ENCODE measurements at places on chromosomes 4 and X.

DNA sequence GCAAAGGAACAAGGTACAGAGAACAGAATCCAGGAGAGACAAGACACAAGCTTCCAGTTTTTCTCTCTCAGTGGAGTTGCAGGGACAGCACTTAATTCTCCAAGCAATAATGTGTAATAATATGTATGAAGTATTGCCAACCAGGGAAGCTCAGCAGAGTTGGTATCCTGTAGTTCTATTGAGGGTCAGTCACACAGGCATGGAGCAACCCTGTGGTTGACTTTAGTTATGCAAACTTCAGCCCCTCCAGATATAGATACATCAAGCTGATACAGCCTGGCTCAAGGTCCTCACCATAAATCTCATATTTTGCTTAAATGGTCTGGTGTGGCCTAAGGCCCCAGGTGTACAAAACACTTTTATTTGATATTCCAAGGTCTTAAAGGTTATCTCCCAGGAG, 248.6 kb upstream of the EPHA5 start:
- DNase-seq = no peak

GRCh38 chr4:74621616-74622015, 172.7 kb downstream of the BTC start:
- no peak for DNase-seq

GRCh38 chrX:1581132-1581531, 10.3 kb upstream of the AKAP17A start:
- peak; percentile 18 for DNase-seq

- DNase-seq = no peak
Measured at GRCh38 chr4:29310252-29310651, 1409.9 kb upstream of the PCDH7 start.

GRCh38 chr4:14149176-14150053, 521.9 kb upstream of the BOD1L1 start:
- DNase-seq = no peak

GRCh38 chr4:185309770-185310169, 86.0 kb downstream of the LRP2BP start:
- DNase-seq = no peak

DNA sequence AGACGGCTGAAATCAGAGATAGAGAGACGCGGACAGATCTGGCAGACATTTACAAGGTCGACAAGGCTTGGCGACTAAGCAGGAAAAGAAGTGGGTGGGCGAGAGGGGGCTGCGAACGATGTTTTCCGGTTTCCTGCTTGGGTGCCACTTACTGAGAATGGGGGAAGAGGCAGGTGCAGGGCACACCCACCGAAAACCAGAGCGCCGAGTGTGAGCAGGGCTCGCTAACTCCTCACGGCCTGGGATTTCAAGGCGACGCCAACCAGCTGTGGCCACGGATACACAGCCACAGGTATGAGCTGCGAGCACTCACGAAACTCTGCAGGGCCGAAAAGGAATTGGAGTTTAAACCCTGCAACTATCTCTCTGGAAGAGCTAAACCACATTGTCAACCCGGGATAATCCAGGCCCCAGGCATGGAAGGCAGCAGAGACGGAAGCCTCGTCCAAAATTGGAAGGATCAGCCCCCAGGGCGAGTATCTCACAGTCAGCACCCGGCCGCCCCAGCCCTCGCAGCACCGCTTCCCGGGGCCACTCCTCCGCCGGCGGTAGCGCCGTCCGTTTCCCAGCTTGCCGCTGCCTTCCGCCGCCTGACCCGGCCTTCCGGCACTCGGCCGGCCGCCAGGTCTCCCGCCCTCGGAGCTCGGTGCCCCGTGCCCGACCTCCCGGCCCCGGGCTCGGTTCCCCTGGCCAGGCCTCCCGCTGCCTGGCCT, 778 bp downstream of the CASP3 start:
- peak; percentile 92 for DNase-seq

DNA sequence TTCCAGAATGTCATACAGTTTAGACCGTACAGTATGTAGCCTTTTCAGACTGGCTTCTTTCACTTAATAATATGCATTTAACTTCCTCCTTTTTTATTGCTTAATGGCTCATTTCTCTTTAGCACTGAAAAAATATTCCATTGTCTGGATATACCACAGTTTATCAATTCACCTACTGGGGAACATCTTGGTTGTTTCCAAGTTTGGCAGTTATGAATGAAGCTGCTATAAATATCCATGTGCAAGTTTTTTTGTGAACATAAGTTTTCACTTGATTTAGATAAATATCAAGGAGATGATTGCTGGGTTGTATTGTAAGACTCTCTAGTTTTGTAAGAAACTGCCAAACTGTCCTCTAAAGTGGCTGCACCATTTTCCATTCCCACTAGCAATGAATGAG, 375.5 kb downstream of the PCDH18 start:
- DNase-seq = no peak

DNA sequence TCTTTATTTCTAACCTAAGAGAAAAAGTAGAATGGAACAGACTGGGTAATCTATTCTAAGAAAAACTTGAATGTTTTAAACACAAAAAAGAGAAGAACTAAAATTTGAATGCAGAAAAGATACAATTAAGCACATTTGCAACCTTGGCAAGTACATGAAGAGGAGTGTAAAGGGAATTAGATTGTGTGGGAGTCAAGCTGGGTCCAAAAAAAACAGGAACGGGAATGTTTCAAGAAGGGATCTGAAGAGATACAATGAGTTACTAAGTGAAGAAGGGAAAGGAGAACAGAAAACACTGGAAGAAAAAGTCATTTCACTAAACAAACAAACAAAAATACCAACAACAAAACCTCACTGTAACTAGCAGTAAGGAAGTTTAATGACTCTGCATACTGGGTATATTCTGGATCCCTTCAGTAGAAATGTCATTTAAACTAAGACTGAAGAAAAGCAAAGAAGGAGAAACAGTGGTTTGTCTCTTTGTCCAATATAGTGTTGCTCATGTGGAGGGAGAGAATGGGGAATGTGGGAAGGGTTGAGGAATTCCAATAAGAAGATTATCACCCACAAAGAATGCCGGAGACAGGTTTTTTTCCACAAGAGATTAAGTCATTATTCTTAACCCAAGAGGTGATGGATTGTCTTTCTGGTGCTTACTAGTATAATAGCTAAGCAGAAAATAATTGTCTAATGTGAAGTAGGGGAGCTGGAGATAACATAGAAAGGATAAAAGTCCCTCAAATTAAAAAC, 50.4 kb upstream of the PTPN13 start:
- DNase-seq = no peak

- DNase-seq = no peak
Measured at GRCh38 chrX:3811331-3812311, 98.2 kb upstream of the PRKX start.

DNA sequence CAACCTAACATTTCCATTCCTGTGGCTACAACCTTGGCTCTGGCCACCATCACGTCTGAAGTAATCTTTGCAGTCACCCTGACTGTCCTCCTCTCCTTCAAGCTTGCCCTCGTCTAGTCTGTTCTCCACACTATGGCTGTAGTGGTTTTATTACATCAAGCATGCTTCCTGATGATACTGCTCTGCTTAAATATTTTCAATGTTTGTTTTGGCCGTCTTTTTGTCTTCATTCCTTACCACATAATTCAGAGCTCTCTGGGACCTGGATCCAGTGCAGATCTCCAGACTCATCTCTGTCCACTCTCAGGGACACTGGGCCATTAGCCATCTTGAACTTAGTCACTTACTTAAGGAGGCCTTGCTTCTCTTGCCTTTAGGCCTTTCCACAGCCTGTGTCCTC, 27.7 kb upstream of the FREM3 start:
- no peak for DNase-seq

DNA sequence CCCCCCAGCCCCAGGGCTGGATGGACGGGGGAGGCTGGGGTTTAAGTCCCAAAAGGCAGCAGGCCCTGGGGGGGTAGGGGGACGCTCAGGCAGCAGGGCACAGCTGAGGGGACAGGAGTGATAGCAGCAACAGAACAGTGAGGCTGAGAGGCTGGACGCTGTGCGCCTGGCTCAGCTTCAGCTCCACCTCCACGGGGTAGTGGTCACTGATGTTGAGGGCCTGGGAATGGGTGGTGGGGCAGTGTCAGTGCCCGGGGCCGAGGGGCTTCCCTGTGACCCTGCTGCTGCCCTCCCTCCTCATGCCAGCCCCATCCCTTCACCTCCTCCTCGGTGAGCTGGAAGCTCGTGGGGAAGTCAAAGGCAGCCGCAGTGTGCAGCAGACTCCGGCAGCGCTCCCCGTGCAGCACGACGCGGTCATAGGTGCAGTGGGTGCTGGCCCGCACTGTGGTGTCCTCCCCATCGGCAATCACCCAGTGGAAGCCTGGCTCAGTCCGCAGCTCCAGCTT, 4.5 kb downstream of the RPL10 start:
- DNase-seq = no peak

- no peak for DNase-seq
Measured at GRCh38 chrX:151984902-151985301, 10.4 kb upstream of the GABRE start.

GRCh38 chr4:139876337-139876941, 210.8 kb downstream of the MGST2 start:
- DNase-seq = no peak

DNA sequence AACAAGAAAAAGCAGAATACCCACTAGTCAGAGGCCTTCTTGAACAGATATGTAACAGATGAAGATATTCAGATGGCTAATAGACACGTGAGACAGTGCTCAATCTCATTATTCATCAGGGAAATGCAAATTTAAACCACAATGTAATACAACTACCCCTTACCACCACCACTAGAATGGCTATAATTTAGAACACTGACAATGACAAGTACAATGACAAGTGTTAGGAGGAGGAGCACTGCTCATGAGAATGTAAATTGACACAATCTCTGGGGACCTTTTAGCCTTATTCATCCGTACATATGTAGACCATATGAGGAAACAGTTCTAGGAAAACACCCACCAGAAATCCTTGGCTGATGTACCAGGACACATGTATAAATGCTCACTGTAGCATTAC, 13.1 kb downstream of the ZNF81 start:
- no peak for DNase-seq

DNA sequence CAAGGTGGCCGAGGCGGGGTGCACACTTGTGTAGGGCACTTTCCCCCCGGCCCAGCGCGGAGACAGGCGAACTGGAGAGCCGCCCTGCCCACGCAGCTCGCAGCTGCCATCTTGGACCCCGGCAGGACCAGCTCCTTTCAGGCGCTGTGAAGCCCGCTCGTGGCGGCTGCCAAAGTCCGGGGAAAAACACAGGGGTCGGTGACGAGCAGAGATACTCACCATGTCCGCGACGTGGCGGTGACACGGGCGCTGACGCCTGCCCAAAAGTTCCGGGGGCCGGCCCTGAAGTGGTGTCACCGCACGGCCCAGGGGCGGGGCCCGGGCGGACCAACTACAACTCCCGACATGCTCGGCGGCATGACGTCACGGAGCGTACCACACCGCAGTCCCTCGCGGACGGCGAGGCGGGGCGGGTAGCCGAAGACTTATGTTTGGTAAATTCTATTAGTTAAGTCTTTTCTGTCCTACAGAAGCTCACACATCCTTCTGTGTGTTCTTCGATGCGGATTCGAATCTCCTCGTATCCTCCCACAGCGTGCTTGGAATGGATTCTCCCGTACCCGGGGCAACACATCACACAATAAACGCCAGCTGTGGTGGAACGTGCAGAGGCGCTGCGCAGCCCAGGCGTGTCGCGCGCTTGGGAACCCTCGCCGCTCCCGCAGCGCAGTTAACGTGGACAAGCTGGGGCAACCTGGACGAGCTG, at the start of gene UFSP2:
TSS of gene UFSP2 (minus strand) at position 318 of the 706 bp plus-strand sequence. CDS start at position 222, 96 bp downstream.
- peak; percentile 96 for DNase-seq

DNA sequence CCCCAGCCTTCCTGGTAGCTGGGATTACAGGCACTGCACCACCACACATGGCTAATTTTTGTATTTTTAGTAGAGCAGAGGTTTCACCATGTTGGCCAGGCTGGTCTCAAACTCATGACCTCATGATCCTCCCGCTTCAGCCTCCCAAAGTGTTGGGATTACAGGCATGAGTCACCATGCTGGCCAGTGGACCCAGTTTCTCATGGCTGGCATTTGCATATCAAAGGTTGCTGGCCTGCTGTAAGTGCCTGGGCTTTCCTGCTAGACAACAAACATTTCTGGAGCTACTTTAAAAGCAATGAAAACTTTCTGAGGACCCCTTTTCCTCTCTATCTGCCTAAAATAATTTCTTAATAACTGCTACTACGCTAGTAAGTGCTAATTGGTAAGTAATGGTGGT, 228.2 kb downstream of the PCDH10 start:
- DNase-seq = no peak

- peak; percentile 82 for DNase-seq
Measured at GRCh38 chrX:11665168-11666111, at the start of gene ARHGAP6. ARHGAP6 (minus strand) TSS chrX:11665920; CDS start chrX:11664828, 1,092 bp downstream.

GRCh38 chr4:17323554-17324385, 188.1 kb downstream of the QDPR start:
- DNase-seq = no peak

DNA sequence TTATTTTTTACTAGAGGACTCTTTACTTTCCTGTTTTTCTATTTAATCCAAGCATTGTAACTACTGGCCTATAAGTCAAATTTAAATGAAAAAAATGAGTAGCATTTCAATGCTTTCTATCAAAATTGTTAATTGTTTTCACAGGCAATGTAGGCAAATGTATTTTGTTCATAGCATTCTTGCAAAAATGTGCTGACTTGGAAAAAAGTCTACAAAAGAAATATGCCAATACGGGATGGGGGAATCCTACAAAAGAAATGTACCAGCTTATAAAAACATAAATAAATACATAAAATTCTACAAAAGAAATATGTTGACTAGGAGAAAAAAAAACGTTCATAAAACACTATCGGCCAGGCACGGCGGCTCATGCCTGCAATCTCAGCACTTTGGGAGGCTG, 14.9 kb upstream of the S100G start:
- no peak for DNase-seq

DNA sequence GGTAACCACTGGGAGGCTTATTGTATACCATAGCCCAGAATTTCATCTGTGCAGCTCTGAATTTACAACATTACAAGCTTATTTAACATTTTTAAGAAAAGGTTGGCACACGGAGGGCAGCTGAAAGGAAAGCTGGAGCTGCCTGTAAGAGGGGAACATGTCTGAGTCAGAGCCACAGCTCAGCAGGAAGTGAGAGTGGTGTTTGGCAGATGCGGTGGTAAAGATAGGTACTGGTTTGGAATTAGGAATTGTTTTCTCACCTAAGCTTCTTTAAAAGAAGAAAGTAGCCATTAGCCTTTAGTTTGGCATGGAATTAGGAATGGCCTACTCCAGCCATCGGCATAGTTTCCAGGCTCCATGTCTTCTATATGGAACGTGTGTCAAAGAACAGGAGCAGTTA, 172.5 kb upstream of the ANXA3 start:
- no peak for DNase-seq

DNA sequence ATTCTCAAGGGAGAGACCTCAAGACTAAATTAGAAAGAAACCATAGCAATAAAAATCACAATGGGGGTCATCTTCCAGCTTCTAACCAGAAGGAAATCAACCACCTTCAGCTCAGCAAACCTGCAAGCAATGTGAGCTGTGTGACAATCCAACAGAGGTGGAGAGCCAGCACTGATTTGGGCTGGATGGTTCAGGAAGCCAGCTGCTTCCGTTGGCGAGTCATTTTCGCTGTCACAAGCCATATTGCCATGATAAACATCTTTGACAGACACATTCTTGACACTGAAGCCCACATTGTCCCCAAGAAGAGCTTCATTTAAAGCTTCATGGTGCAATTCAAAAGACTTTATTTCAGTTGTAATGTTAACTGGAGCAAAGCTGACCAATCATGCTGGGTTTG, 22.7 kb downstream of the F8A1 start:
- DNase-seq = no peak
